Stimulated activated naive CD4-positive, alpha-beta T cell (primary cell): ENCODE measurements at places on chromosomes 7 and 10.

GRCh38 chr10:13074563-13075451 lies 25.2 kb upstream of the OPTN start:
- DNase-seq: peak; percentile 13

- no peak for DNase-seq
Observed at GRCh38 chr10:22824520-22824919, 103.3 kb upstream of the ARMC3 start.

- DNase-seq: no peak
Observed at GRCh38 chr10:7157091-7157490, 253.7 kb downstream of the SFMBT2 start.

- no peak for DNase-seq
Observed at GRCh38 chr10:132708441-132708840, 77.5 kb downstream of the NKX6-2 start.

DNA sequence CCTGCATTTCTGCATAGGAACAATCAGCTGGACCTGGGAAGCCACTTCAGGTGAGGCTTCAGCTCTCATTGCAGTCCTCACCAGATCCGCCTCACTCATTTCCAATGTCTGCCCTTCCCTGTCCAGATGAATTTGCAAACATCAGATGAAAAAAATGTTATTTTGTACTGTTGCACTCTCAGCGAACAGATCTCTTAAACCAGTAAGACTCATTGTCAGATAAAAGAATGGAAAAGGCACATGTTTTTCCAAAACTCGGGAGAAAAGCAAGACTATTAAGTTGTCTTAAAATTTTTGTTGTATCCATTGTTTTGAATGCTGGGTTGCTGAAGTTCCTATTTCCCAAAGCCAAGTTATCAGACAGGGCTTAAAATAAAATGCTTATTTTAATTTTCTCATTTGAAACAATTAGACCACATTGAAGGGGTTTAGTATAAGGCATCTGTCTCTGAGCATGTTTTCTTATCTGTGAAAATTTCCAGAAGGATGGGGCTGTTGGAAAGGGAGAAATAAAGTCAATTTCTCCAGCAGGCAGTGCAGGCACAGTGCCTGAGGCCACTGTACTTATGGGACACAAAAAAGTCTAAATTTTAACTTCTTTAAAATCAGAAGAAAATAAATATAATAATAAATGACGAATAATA lies 396.8 kb downstream of the KCNMA1 start:
- no peak for DNase-seq

- DNase-seq: no peak
Observed at GRCh38 chr7:967361-968082, 7.8 kb downstream of the COX19 start.

- no peak for DNase-seq
Observed at GRCh38 chr7:133479456-133480065, 226.7 kb downstream of the EXOC4 start.

DNA sequence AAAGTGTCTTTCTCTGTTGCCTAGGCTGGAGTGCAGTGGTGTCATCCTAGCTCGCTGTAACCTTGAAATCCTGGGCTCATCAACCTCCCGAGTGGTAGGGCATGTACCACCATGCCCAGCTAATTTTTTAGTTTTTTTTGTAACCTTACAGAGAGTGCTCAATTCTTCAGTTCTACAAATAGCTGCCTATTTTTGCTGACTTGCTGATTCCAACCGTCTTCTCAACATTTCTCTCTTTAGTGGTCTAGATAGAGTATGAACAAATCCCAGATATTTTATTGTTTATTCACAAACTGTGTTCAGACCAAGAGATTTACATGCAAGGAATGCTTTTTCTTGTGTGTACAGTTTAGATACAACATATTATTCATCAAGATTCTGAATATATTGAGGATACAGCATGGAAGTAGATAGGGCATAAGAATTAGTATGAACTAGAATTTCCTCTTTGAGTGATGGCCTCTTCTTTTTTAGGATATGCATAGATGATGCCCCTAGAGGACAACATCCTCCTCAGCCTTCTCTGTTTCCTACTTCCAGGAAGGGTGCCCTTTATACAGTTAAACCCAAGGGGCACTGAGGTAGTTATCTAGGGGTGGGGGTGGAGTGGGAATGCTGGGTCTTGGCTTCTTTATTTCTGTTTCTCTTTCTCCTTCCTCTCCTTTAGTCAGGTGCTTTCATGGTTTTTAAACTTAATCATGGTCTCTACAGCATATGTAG lies 26.0 kb downstream of the PRPF18 start:
- DNase-seq: no peak

- no peak for DNase-seq
Observed at GRCh38 chr10:35387768-35388167, 51.5 kb downstream of the CCNY start.

DNA sequence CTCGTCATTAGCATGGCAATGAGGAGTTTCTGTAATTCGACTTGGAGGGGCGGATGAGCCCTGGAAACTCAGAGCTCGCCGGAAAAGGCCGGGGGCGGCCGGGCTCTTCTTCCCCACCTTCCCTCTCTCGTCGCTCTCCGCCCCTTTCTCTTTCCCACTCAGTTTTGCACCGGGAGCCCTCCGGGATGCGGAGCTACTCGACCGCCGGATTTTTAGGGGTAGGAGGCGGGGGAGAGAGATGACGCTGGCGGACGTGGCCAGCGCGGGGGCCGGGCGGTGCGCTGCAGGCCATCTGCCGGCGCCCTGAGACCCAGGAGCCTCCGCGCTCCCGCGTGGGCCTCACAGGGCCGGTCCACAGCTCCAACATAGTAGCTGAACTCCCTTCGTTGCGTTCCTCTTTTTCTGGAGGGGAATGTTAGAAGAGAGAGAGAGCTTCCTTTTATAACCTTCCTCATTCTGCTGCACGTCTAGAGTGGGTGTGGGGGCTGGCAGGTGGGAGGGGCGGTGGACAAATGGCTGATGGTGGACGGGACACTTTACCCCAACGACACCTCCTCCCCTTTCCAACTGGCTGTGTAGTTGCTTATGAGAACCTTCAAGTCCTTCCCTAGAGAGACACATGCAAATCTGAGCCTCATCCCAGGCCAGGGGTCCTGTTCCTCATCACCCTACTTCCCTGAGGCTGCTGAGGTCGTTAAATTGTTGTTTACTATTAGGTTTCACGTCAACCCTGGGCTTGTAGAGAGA lies 1.1 kb upstream of the HOXA1 start:
- no peak for DNase-seq

- DNase-seq: no peak
Observed at GRCh38 chr7:106793015-106793975, 71.8 kb upstream of the PIK3CG start.

- DNase-seq: no peak
Observed at GRCh38 chr10:31116226-31116625, 84.6 kb upstream of the ZNF438 start.

DNA sequence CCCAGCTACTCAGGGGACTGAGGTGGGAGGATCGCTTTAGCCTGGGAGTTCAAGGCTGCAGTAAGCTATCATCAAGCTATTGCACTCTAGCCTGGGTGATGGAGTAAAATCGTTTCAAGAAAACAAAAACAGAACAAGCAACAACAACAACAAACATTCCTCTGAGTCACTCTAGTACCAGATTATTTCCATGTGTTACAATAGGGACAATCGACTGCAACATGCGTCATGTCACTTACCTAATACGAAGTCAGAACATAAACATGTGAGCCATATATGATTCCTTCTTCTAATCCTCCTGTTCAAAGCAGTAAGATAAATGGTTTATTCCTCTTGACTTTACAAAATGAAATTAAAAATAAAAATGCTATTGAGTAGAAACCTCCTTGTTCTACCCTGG lies 57.3 kb downstream of the ZNF438 start:
- DNase-seq: no peak

DNA sequence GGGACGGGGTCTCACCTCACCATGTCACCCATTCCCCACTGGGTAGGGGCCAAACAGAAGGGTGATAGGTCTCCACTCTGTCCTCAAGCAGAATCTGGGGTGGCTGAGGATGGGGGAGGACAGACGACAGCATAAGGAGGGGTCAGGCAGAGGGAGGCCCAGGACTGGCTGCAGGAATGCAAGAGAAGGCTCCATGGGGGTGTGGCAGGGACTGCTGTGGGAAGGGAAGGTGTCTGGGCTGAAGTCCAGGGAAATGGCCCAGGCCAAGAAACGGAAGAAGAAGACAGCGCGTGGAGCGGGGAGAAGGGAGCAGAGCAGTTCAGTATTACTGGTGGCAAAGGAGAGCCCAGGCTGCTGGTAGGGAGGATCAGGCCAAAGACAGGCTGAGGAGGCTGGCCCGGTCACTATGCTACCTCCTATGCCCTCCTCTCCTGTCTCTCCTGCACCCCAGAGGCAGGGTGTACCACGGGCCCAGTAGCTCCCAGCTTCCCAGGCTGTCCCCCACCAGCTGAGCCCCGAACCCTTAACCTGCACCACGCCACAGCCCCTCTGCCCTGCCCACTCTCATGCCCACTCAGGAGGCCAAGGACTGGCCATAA lies 60.9 kb downstream of the GRB10 start:
- no peak for DNase-seq

GRCh38 chr10:5555021-5555510 lies 30.3 kb downstream of the CALML3 start:
- no peak for DNase-seq
